ENCODE measurements at places on chromosomes 12 and 14.

- peak; percentile 80 for DNase-seq
These were observed 20.2 kb downstream of the KRT8 start for GRCh38 chr12:52884526-52885293.

DNA sequence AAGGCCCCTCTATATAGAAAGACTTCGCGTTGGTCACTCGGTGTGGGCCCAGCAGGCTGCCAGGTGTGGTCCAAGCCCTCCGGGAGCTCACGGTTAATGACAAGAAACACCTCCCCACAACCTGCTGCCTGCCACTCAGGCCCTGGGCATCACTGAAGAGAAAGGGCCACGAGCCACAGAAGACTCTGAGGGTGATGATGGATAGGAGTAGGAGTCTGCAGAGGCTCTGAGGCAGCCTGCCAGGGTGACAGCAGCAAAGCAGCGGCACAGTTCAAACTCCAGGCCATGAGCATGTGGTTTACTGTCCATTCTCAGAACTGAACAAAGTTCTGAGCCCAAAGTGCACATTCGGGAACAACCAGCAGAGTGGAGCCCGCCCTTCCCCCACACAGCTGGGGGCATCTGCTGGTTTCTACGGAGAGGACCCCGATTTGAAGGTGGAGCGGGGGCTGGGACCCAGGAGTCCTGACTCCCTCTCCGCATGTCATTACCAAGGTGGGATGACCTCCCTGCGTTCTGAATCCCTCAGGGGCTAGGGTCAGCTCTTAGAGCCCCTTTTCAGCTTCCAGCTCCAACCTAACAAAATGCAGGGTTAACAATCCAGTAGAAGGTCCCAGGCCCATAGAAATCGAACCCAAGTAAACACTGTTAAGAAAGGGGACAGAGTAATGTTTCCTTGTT, 65.8 kb downstream of the VWF start:
- DNase-seq: no peak

DNA sequence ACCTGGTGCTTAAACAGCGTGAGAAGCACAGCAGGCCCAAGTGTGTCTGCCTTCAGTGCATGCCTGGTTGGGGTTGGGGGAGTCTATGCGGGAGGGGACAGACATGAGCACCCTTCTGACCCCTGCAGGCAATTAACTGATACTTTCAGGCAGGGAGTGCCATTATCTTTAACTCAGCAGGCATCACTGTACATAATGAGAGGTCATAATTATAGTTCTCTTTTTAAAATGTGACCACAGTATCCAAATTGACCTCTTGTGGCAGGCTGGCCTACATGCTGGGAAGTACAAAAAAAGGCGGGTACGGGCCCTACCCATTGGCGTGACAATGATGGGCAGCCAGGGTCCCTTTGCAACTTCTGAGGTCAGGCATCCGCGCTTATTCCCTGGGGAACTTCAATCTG, 209.1 kb downstream of the FOXN3 start:
- no peak for DNase-seq

DNA sequence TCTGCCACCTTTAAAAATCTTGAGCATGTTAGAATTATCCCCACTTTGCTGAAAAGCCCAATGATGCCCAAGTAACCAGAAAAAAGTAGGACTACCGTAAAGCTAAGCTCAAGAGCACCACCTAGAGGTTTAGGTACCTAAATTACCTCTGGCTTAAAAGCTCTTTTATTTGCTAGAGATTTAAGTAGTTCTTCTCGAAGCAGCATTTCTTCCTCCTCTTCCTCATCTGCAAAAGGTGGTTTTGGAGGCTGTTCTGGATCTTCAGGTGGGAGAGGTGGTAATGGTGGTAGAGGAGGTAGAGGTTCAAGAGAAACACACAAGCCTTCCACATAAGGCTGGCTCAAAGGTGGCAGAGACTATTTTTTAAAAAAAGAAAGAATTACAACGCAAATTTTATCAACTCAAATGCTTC, 26.9 kb downstream of the ZFC3H1 start:
- DNase-seq: peak; percentile 29

- no peak for DNase-seq
These were observed 203.5 kb upstream of the GZMB start for GRCh38 chr14:24837280-24838046.

- no peak for DNase-seq
These were observed 12.6 kb downstream of the BTBD6 start for GRCh38 chr14:105260959-105261358.

GRCh38 chr14:83977583-83977982, 1552.4 kb upstream of the FLRT2 start:
- DNase-seq: no peak

GRCh38 chr14:30389877-30390385, 169.0 kb upstream of the G2E3 start:
- no peak for DNase-seq

- DNase-seq: no peak
These were observed 34.6 kb upstream of the PYGL start for GRCh38 chr14:50978888-50979287.

GRCh38 chr12:26715232-26715631, 117.8 kb downstream of the ITPR2 start:
- DNase-seq: no peak

DNA sequence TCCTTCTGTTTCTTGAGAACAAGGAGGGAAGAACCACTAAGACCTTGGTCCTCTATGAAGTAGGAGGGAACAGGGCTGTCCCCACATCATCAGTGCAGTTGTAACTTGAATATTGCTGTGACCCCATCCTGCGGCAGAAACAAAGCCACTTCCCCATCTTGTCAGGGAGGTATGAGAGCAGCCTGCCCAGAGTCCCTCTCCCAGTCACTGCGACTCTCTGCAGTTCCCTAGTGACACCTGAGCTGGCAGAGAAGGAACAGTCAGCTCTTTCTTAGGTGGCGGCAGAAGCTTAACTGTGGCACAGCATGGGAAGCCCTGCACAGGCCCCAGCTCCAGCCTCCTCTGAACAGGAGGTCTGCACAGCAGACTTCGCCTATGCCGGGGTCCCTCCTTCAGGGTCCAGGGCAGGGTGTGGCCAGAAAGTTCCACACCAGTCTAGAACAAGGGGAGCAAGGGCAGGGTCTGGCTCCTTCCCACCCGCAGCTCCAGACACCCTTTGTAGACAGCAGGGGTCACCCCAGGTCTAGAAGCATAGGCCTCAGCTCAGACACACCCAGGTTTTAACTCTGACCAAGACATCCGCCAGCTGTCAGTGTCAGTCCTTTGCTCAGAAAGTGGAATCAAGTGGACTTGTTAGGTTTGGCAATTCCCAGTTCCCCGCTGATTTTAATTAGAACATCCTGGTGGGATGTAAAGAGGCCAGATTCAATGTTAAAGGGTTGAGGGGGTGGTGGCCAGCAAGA, 36.8 kb downstream of the DEGS2 start:
- DNase-seq: no peak

GRCh38 chr12:90628213-90628612, 326.8 kb downstream of the CCER1 start:
- no peak for DNase-seq

- no peak for DNase-seq
These were observed 40.1 kb upstream of the TSPAN9 start for GRCh38 chr12:3036901-3037600.

DNA sequence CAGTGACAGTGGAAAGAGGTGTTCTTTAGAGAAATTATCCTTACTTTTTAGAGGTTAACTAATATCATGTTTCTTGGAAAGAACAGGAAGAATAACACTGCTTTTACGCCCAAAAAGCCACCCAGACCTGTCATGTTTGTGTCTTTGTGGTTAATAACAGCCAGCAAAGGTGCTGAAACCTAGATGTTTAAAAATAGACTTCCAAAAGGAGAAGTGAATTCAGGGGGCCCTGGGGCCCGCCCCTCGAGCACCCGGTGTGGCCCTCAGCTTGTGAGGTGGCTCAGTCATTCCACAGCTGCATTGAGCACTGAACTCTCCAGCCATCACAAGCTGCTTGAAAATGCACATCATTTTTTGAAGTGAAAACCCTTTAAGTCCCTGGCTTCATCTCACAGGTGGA, 20.8 kb upstream of the AMN start:
- no peak for DNase-seq

DNA sequence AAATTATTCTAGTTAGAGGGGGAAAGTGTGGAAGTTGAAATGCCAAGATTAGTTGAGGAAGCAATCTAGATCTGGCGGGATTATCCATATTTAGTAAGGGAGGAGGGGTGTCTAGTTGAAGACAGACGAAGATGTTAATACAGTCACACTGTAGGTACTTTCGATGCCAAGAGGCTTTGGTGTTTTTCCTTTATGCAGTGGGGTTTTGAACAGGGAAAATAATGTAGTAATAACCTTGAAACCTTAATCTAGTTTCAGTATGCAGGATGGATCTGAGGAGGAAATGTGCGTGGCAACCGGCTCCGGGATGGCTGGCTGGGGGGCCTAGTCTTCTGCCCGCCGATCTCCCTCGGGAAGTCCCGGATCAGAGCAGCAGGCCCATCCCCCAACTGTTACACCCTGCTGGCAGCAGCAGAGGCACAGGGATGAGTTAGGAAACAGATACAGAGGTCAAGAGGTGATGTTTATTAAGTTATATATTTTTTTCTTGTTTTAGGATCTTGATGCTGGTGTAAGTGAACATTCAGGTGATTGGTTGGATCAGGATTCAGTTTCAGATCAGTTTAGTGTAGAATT, 27.4 kb downstream of the MDM2 start:
- no peak for DNase-seq

GRCh38 chr12:47717443-47718193, 7.7 kb downstream of the ENDOU start:
- DNase-seq: peak; percentile 74

- DNase-seq: no peak
These were observed 4.2 kb downstream of the ACACB start for GRCh38 chr12:109120557-109120956.

GRCh38 chr12:104551313-104551931, 94.7 kb downstream of the CHST11 start:
- no peak for DNase-seq

GRCh38 chr12:92696216-92696615, 6.6 kb upstream of the PLEKHG7 start:
- no peak for DNase-seq

DNA sequence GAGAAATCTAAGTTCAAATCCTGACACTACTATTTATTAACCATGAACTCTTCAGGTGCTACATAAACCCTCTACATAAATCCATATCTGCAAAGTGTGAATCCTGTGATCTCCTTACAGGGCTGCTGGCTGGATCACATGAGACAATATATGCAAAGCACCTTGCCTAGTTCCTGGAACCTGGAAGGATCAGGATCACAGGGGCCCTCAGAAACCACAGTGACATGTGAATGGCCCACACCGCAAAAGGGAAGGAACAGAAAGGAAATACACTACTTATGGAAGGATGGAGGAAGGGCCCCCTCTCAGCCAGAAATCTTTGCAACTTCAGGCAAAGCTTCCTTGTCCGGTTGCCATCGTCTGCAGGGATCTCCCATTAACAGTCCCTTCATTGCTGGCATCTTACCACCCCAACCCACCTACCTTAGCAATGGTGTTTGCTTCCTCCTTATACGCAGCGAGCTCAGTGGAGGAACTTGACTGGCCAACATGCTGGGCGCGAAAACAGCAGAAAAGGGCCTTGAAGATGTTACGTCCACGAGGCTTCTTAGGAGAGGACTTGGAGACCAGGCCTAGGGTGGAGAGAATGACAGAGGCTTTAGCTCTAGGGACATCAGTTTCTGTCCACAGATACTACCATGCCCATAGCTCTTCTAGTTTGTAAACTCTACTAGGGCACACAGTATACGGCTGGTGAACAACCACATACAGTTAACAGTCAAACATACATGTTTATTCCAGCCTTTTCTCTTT, 10.7 kb upstream of the AVIL start:
- no peak for DNase-seq

GRCh38 chr12:51098611-51099010, 15.2 kb upstream of the CSRNP2 start:
- no peak for DNase-seq

DNA sequence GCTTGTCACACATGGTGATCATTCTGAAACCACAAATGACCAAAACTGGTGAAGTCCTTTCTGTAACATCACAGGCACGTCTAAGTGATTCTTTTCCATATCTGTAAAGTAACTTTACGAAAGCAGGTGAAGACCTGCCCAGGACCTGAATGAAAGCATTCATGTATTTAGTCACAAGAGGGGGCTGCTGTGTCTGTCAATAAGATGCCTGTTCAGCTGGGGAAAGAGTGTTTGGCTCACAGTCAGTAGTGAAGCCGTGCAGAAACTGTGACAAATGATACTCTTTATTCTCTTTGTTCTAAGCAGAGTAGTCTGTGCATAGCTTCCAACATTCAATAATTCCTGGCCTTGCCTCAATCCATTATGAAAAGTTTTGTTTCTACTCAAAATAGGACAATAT, 373.5 kb upstream of the OR4E1 start:
- peak; percentile 6 for DNase-seq

- DNase-seq: no peak
These were observed 29.0 kb upstream of the AMN start for GRCh38 chr14:102893452-102893851.

- DNase-seq: no peak
These were observed 106.4 kb downstream of the SLC8A3 start for GRCh38 chr14:70082394-70082793.

DNA sequence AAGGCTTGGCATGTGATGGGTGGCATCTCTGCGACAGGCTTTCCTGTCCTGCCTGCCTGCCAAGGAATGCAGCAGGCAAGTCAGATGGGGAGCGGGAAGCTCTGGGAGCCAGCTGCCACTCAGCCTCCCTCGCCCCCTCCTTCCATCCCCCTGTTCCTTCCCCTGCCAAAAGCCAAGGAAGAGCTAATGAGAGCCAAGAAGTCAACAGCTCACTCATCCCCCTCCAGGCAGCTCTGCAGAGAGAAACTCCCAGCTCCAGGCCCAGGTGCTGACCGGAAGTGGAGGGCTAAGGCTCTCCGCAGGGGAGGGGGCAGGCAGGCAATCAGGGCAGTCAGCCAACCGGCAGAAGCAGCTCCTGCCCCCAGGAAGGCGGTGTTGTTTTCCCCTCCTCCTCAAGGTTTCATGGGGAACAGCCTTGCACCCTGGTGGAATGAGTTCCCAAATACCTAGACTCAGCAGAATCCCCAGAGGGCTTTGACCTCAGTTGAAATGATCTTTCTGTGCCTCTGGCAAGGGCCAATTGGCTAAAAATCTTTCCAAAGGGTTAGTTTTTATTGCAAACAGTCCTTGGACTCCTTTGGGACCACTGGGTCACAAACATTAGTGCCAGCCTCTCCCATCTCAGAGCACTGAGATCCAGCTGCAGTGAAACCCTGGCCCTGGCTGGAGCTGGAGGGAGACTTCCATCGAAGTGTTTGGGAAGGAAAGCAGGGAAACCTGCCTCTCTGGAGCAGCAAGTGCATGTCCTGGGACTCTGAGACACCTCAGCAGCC, 349.1 kb downstream of the DPF3 start:
- DNase-seq: no peak

- no peak for DNase-seq
These were observed 71.6 kb downstream of the DCAF5 start for GRCh38 chr14:69081271-69081670.

- no peak for DNase-seq
These were observed 25.7 kb upstream of the LRP1-AS start for GRCh38 chr12:57173089-57173488.

DNA sequence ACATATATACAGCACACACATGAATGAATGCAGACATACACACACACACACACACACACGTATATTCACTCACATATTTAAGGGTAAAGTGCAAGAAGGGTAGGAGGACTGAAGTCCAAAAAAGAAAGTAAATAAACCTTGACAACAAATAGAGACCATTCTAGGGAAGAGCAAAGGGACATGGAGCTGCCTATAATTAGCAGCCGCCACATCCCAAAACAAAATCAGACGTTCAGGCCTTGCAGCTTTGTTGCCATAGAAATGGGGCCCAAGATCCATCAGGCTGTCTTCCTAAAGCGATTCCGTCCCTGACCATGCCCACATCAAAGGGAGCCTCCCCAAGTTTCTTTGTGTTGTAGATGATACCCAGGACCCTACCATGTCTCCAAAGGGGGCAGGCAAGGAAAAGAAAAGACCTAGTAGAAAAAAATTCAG, 703.5 kb upstream of the TBX3 start:
- DNase-seq: no peak

All from stimulated activated naive CD4-positive, alpha-beta T cell (primary cell).